ENCODE measurements at places on chromosomes 12 and 14. TPM values are rescaled to one million over a fixed set of nuclear protein-coding genes. Genes with fewer than 3 reads are reported as not detected.
A peak's percentile ranks its signal among the peaks of the same experiment; 100 is the strongest.

RFLNA gene
- 0.63 TPM for total RNA-seq

ERBB3 gene
- total RNA-seq = 13.9 TPM

C14orf132 gene
- total RNA-seq = 71.8 TPM

CLEC12A gene
- total RNA-seq = 1.5 TPM

CLEC9A gene
- total RNA-seq = not detected

KRT7 gene
- total RNA-seq = 2.4 TPM

GRCh38 chr14:23089498-23090253 is 5.3 kb downstream of the ACIN1 start:
- H3K27me3 ChIP-seq = no peaks in the 10 kb centered on the region
- peaks cover 37% of the 10 kb centered on the region for H3K4me1 ChIP-seq
- H3K27ac ChIP-seq = no peak overlapping the region
- peaks cover 85% of the 10 kb centered on the region for H3K36me3 ChIP-seq

GRCh38 chr14:23804817-23805216 is 148.8 kb upstream of the DHRS4 start:
- no peaks in the 10 kb centered on the region for H3K36me3 ChIP-seq
- H3K27ac ChIP-seq = no peak overlapping the region
- no peak for DNase-seq
- H3K27me3 ChIP-seq = no peaks in the 10 kb centered on the region

DNA sequence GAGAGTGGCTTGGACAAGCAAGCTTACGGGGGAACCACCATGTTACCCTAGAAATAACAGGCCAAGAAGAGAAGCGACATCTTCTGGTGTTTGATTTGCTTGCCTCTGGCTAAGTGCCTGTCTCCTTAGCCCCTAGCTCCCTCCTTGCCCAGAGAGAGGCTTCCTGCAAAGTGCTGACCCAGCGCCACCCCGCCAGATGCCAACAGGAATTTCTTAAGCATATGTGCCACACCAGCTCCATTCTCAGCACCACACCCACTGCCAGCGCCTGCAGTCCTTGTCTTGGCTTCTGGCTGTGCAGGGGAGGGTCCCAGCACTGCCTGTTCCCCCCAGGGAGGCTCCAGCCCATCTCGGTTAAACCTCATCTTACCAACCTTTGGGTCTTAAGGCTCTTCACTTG is 74.2 kb upstream of the NCOR2 start:
- no peaks in the 10 kb centered on the region for H3K36me3 ChIP-seq
- peaks cover 28% of the 10 kb centered on the region for H3K4me1 ChIP-seq
- no peak overlapping the region for H3K4me3 ChIP-seq
- no peaks in the 10 kb centered on the region for H3K27me3 ChIP-seq

DNA sequence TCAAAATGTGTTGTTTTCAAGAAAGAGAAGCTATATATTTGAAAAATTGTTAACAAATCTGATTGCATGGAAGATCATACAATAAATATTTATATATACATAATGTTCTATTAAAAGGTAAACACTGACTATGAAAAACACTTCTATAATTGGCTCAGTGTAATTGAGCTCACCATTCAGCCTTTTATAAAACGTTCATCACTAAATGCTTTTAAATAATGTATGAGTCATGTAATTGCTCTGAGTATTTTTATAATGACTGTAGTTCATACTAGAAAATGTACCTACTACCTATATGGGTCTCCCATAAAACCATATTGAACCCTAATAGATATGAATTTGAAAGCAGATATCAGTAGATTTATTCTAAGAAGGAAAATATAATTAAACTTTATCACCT is 240.4 kb upstream of the MGAT4C start:
- no peak overlapping the region for H3K27ac ChIP-seq
- H3K4me3 ChIP-seq = no peak overlapping the region
- H3K36me3 ChIP-seq = no peaks in the 10 kb centered on the region
- DNase-seq = no peak

DNA sequence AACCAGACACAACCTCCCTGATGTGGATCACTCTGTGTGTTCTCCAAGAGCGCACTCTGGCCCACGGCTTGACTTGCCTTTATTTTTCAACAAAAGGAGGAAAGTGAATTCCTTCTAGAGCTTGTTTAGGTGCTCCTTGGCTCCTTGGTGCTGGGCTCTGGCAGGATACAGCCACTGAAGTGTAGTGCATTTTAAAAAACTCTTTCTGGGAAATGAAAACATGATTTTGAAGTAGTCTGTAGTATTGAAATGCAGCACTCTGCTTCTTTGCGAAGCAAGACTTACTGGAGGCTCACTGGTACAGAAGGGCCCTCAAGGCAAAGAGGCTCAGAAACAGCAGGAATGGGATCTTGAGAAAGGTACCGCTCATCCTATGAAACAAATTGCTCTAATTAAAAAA is 81.6 kb downstream of the PTCSC3 start:
- no peaks in the 10 kb centered on the region for H3K4me1 ChIP-seq
- H3K27me3 ChIP-seq = no peaks in the 10 kb centered on the region
- no peak overlapping the region for H3K27ac ChIP-seq

DNA sequence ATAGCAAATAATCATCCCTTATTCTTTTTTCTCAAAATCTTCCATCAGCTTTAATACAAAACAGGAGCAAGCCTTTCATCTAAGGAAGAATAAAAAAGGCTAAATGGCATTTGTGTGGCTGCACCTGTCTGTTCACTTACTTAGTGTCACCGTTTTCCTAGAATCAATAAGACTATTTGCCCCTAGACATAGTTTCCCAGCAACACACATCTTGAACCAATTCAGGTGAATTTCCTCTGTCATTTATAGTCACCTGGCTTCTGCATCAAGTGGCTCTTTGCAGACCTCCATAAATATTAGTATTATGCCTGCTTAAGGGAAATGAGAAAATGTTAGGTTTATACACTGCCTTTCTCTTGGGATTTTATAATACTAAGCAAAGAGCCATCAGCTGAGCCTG is 17.4 kb upstream of the GCH1 start:
- H3K36me3 ChIP-seq = no peaks in the 10 kb centered on the region
- H3K27ac ChIP-seq = no peak overlapping the region
- H3K4me3 ChIP-seq = no peak overlapping the region
- no peaks in the 10 kb centered on the region for H3K27me3 ChIP-seq
- DNase-seq = no peak

- peaks cover 6% of the 10 kb centered on the region for H3K36me3 ChIP-seq
- DNase-seq = no peak
- peak overlapping the region; percentile 81 for H3K27ac ChIP-seq
- H3K4me1 ChIP-seq = peaks cover 100% of the 10 kb centered on the region
Measured at GRCh38 chr14:68961781-68962584, 17.1 kb downstream of the ACTN1 start.

GRCh38 chr14:99057576-99058083 is 214.4 kb downstream of the BCL11B start:
- H3K4me1 ChIP-seq = no peaks in the 10 kb centered on the region
- H3K27me3 ChIP-seq = no peaks in the 10 kb centered on the region
- H3K4me3 ChIP-seq = no peak overlapping the region
- no peak for DNase-seq

- no peak overlapping the region for H3K27ac ChIP-seq
- no peaks in the 10 kb centered on the region for H3K4me1 ChIP-seq
- H3K27me3 ChIP-seq = no peaks in the 10 kb centered on the region
- no peak for DNase-seq
Measured at GRCh38 chr14:101336183-101336582, 225.1 kb upstream of the DIO3 start.

- no peak overlapping the region for H3K27ac ChIP-seq
- H3K36me3 ChIP-seq = no peaks in the 10 kb centered on the region
- H3K4me1 ChIP-seq = no peaks in the 10 kb centered on the region
- no peak for DNase-seq
- no peak overlapping the region for H3K4me3 ChIP-seq
Measured at GRCh38 chr14:42000450-42000849, 393.8 kb downstream of the LRFN5 start.

DNA sequence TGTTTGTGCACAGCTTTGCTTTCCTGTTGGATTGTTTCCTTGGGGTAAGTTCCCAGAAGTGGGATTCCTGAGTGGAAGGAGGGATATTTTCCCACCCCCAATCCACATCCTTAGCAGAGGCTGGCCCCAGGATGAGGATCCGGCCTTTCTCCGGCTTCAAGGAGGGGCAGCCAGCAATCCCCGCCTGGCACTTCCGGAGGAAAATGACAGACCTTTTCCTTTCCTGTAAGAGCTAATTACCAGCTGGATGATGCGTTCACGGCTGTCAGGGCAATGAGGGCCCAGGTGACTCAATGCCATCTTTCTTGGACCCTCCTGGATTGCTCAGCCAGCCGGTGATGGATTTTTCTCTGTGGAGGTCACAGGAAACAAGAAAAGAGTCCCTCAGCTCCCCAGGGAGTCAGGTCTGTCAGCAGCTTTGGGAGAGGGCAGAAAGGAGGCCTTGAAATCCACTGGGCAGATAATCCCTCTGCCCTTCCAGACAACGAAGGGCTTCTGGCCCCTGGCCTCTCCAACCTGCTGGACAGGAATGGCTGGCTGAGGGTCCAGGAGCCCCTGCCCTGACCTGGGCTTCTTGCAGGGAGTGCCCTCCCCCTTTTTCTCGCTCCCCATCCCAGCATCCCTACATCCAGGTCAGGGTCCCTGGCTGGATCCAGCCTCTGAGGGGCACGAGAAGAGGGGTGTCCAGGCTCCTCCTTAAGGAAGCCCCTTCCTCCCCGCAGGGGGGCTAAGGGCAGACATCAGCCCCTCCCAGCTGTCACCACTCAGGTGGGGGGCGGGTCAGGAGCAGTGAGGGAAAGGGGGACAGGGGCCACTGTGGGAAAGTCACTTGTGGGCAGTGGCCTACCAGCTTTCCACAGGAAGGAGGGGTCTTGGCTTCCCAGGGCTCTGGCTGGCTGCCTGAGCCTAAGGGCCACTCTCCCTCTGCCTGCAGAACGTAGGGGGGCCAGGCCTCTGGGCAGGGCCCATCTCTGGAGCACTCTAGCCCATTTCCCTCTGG is 16.1 kb upstream of the CCDC85C start:
- no peaks in the 10 kb centered on the region for H3K36me3 ChIP-seq
- H3K27ac ChIP-seq = no peak overlapping the region
- no peaks in the 10 kb centered on the region for H3K27me3 ChIP-seq
- H3K4me1 ChIP-seq = peaks cover 23% of the 10 kb centered on the region
- no peak overlapping the region for H3K4me3 ChIP-seq

GRCh38 chr12:84912198-84913128 is at the start of gene SLC6A15:
Gene SLC6A15, minus strand, starts transcription at chr12:84912799. Its CDS starts 20,679 bp downstream, at chr12:84892120.
- no peak within 1 kb of the TSS for H3K27ac ChIP-seq
- H3K4me3 ChIP-seq = peak within 1 kb of the TSS; percentile 46

GRCh38 chr12:92973614-92974013 is 44.5 kb upstream of the EEA1 start:
- no peaks in the 10 kb centered on the region for H3K36me3 ChIP-seq
- no peak for DNase-seq
- no peaks in the 10 kb centered on the region for H3K27me3 ChIP-seq
- no peak overlapping the region for H3K4me3 ChIP-seq
- H3K4me1 ChIP-seq = no peaks in the 10 kb centered on the region

DNA sequence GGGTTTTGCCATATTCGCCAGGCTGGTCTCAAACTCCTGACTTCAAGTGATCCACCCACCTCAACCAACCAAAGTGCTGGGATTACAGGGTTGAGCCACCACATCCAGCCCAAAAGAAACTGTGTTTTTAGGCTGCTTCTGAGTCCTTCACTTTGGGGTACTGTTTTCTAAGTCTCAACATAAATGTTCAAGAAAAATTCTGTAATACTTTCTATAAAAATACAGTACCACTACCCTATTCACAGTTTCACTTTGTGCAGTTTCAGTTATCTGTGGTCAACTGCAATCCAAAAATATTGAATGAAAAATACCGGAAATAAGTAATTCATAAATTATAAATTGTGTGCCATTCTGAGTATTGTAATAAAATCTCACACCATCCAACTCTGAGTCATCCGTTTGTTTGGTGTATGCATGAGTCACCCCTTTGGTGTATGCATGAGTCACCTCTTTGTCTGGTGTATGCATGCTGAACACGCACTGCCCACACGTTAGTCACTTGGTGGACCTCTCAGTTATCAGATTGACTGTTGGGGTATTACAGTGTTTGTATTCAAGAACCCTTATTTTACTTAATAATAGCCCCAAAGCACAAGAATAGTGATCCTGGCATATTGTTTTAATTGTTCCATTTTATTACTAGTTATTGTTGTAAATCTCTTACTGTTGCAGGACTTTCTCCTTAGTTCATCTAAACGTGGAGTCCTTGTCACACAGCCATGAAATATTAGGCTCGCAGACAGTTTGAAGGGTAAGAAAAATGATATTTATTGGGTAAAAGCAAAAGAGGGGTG is 190.2 kb downstream of the FSCB start:
- H3K4me3 ChIP-seq = no peak overlapping the region
- H3K27me3 ChIP-seq = no peaks in the 10 kb centered on the region
- H3K4me1 ChIP-seq = no peaks in the 10 kb centered on the region
- H3K27ac ChIP-seq = no peak overlapping the region
- no peaks in the 10 kb centered on the region for H3K36me3 ChIP-seq

- H3K36me3 ChIP-seq = no peaks in the 10 kb centered on the region
- no peak overlapping the region for H3K4me3 ChIP-seq
- H3K27ac ChIP-seq = no peak overlapping the region
Measured at GRCh38 chr14:23895480-23895879, 58.1 kb upstream of the DHRS4 start.

GRCh38 chr12:27331927-27332324 is 710 bp upstream of the BMAL2 start:
- peak overlapping the region; percentile 90 for H3K4me3 ChIP-seq
- peak overlapping the region; percentile 58 for H3K27ac ChIP-seq
- H3K27me3 ChIP-seq = no peaks in the 10 kb centered on the region
- H3K4me1 ChIP-seq = peaks cover 13% of the 10 kb centered on the region

DNA sequence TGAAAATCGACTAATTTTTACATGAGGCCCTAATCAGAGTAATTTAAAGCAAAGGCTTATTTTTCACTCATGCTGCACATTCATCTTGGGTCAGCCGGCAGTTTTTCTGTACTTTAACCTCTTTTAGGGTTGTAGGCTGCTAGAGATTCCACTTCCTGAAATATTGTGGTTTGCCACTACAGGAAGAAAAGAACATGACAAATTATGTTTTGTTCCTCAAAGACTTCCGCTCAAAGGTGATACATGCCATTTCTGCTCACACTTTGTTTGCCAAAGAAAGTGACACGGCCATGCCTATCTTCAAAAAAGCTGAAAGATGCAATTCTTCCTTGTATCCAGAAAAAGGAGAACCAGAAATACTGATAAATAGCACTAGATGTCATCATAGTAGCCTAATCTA is 183.4 kb upstream of the PPFIA2 start:
- DNase-seq = no peak
- no peaks in the 10 kb centered on the region for H3K4me1 ChIP-seq
- no peaks in the 10 kb centered on the region for H3K27me3 ChIP-seq
- H3K4me3 ChIP-seq = no peak overlapping the region
- no peak overlapping the region for H3K27ac ChIP-seq

- no peak for DNase-seq
- H3K27me3 ChIP-seq = no peaks in the 10 kb centered on the region
- H3K4me3 ChIP-seq = no peak overlapping the region
- no peak overlapping the region for H3K27ac ChIP-seq
Measured at GRCh38 chr14:65044596-65044959, 57.7 kb downstream of the MAX start.
